Heart right ventricle (tissue), 16 donors: ENCODE measurements at places on chromosomes 2 and 18. TPM values are rescaled to one million over a fixed set of nuclear protein-coding genes. Genes with fewer than 3 reads are reported as not detected.
A peak's percentile ranks its signal among the peaks of the same experiment; 100 is the strongest.

DNA sequence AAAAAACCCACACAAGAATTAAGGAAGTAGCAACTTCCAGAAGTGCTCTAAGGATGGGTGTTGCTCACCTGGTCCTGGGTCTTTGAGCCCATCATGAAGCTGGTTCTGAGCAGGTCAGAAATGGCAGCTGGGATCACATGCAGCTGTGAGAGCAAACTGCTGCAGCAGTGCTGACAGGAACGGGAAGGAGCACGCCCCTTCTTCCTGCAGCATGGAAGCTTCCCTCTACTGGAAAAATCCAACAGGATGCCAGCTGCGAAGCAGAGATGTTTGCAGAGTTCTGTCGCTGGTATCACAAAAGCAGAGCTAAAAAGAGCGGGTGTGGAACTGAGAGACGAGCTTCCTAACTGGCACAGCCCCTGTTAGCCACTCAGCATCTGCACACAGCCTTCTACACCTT, 33.7 kb downstream of the EIF4E2 start:
- DNase-seq: no peak

DNA sequence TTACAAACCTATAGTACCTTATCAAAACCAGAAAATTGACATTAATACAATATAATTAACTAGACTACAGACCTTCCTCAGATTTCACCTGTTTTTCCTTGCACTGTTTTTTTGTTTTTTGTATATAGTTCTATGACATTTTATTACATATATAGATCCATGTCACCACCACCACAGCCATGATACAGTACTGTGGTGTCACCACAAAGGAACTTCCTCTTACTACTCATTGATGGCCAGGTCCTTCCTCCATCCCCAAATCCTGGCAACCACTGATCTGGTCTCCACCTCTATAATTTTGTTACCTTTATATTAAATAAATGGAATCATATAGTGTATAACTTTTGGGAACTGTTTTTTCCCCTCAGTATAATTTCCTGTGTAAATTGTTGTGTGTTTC, 19.4 kb upstream of the ATP6V1B1 start:
- DNase-seq: no peak

- no peak for DNase-seq
Observed at GRCh38 chr2:238968616-238969384, 120.9 kb downstream of the TWIST2 start.

GRCh38 chr2:183222751-183223150, 98.5 kb downstream of the NUP35 start:
- DNase-seq: no peak

- DNase-seq: peak; percentile 75
Observed at GRCh38 chr2:80548469-80548868, 243.9 kb upstream of the LRRTM1 start.

DNA sequence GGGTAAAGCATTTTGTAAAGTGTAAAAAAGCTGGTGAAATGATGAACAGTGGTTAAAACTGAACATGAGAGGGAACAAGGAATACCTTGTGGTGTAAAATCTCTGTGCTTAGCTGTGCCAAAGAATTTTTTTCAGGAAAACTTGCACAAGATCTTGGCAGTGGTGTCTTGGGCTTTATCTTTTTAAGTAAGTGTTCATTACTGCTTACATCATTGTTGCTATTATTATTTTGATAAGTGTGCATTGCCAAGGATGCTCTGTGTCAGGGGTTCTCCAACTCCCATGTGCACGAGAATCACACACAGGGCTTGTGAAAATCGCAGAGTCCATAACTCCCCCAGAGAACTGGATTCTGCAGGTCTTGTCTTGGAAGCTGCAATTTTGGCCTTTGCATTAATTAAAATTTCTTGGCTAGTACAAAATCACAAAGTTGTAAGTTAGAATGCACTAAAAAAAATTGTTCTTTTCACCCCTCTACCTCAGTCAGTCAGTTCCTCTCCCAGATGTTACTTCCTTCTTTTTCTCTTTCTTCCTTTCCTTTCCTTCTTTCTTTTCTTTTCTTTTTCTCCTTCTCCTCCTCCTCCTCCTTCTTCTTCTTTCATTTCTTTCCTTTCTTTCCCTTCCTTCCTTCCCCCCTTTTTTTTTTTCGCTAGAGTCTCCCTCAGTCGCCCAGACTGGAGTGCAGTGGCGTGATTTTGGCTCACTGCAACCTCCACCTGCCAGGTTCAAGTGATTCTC, 37.8 kb downstream of the GATA6 start:
- no peak for DNase-seq

DNA sequence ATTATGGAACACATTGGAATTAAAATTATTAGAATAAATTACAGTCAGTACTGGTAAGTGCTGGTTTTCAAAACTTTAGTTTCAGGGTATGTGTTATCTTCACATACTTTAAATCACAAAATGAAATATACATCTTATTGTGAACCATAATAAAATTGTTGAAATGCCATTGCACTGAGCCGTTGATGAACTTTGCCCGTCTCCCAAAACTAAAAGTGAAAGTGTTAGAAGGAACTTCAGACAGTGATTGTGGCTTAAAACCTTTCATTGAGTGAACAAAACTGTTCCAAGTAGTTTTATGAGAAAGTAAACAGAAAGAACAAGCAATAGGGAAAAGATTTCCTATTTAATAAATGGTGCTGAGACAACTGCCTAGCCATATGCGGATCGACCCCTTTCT, 811.6 kb downstream of the PLCL1 start:
- DNase-seq: no peak

DNA sequence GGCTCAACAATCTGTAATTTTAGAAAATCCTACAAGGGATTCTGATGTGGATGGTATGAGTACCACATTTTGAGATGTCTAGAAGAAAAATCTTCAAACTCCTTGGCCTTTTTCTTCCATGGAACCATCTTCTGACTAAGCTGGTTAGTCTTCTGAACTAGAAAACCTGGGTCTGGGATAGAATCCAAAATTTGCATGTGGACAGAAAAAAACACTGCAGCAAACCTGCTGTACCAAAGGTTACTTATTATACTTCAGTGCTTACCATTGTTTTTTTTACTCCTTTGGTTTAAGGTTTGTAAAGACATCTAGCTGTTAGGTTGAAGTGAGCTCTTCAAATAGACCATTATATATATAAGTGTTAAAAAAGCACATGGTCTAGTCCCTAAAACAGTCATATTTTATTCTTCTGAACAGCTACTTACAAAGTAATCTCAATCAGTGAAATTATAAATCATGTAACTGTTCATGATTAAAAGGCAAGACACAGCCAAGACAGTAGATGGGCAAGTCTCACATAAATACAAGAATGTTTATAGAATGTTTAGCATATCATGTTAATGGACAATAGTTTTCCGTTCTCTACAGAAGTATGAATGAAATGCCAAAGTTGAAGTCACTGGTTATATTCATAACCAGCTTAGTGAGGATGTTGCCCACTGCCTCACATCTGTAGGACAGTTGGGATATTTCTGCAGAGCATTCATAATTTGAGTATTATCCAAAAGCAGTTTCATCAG, 85.5 kb downstream of the ORC4 start:
- DNase-seq: no peak

DNA sequence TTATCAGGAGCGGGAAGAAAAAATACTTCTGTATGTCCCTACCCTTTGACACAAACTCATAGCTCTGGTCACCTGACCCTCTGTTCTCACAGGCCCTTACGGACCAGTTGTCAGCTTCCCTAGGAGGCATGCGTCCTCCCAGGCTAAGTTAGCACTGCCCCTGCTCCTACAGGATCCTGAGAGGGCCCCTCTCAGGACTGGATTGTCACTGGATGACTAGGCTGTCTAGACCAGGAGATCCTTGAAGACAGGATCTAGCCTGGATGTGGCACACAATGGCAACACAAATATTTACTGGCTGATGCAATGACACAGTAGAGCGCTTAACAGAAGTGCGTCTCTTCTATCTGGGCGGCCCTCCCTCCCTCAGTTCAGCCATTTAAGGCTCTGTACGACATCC, 7.7 kb downstream of the FAM228A start:
- no peak for DNase-seq

GRCh38 chr2:157506586-157506985, 62.7 kb upstream of the CYTIP start:
- no peak for DNase-seq

DNA sequence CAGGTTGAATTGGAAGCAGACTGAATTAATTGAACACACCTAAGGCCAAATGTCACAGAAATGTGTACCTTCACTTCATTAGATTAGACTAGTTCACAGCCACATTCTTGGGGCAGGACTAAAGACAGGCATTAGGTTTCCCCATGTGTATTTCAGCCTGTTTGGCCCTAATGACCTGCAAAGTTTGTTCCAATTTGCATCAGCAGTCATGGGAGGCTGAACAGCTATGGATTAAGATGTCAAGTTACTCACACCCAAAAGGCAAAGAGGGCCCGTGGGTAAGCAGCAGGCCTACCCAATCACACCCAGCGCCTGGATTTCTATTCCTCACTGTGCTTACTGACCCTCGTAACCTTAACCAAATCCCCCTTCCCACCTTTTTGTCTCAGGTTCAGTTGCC, 99.6 kb upstream of the RIOK3 start:
- no peak for DNase-seq

DNA sequence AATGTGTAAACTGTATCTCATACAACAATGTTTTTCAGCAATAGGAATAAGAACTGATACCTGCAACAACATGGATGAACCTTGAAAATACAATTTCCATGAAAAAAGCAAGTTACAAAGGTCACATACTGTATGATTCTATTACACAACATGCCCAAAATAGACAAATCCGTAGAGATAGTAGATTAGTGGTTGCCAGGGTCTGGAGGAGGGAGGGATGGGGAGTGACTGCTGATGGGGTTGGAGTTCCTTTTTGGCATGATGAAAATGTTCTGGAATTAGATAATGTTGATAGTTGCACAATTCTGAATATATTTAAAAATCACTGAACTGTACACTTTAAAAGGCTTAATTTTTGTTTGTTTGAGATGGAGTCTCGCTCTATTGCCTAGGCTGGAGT, 33.8 kb downstream of the UBXN4 start:
- DNase-seq: no peak

DNA sequence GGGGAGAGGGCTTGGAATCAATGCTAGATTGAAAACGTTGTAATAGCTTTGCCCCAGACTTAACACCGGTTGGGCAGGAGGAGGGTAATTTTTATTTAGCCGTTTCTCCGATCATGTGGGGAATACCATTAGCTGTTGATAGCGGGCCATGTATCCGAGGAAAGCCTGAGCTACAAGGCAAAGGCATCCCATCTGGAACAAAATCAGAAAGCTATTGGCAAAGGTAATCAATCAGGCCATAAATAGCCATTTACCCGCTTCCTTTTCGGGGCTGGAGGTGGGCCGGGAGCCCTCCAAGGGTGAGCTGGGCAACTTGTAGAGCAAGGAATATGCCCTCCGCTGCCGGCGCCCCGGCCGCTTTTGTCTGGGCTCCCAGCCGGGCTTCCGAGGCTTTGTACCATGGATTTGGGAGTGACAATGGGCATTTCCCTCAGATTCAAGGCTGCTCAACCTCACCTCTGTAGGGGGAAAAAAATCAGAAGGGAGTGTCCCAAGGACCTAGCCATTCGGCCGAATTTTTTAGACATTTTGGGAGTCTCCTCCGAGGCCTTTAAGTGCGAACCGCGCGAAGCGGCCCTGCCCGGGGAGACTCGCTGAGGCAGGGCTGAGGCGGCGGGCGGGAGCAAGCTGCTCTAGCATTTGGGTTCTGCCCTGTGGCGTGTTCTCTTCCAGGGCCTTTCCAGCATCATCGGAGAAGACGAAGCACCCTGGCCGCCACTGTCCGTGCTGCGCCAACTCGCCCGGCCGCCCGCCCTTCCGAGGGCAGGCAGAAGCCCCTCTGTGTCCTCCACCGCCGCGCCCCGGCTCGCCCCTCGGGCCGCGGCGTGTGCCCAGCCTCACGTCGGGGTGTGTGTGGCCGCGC, 1.1 kb upstream of the HOXD9 start:
- no peak for DNase-seq

- DNase-seq: no peak
Observed at GRCh38 chr18:48992133-48992532, 41.4 kb upstream of the SMAD7 start.

The FBXO48 gene
- polyA plus RNA-seq: 0.30 TPM

The SOX11 gene
- polyA plus RNA-seq: 0.33 TPM

The POTEI gene
- not detected for polyA plus RNA-seq
